ENCODE measurements at places on chromosomes 4 and X.

GRCh38 chr4:121861426-121861825 is 8.8 kb downstream of the BBS7 start:
- no peak for DNase-seq

- no peak for DNase-seq
Observed at GRCh38 chrX:111609206-111609605, 71.8 kb upstream of the ALG13 start.

GRCh38 chr4:27398631-27399310 is 538.1 kb downstream of the STIM2 start:
- DNase-seq = no peak

- no peak for DNase-seq
Observed at GRCh38 chr4:101274888-101275752, 72.2 kb downstream of the PPP3CA start.

DNA sequence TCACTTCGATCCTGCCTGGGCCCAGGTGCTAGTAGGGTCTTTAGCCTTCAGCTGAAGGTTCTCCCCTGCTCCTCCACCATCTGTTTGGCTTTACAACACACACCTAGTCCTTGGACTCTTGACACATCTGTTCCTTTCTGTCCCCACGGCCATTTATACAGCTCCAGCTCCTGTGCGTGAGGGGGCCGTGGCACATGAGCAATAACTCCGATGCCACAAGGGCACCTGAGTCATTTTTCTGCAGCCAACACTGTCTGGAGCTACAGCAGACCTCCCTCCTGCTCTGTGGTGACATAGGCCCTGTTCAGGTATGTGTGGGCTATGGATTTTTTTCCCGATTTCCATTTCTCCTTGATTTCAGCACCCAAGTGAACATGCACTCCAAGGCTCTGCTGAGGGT is 44.7 kb upstream of the BCOR start:
- no peak for DNase-seq

- DNase-seq = no peak
Observed at GRCh38 chr4:182018691-182019090, 224.5 kb upstream of the TENM3 start.

- DNase-seq = no peak
Observed at GRCh38 chrX:13854003-13854402, 37.1 kb upstream of the GPM6B start.

GRCh38 chrX:14903891-14904290 is 30.7 kb downstream of the MOSPD2 start:
- no peak for DNase-seq

- DNase-seq = no peak
Observed at GRCh38 chrX:68684291-68684918, 36.9 kb downstream of the STARD8 start.

DNA sequence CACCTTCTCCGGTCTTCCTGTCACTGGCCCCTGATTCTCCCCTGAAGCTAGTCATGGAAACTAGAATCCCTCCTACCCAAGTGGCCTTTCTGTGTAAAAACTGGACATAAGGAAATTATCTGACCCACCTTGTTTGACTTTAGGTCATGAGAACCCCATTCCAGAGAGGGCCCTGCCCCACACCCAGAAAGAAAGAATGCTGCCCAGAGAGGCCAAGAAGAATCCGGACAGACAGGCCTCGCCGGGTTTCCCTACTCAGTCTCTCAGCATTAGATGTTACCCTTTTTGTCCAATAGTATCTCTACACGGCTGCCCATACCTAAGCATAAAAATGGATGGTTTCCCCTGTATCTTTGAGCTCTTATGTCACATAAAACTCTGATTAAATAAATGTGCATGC is 83.3 kb upstream of the HELT start:
- DNase-seq = no peak

Data from kidney glomerular epithelial cell (primary cell).